ENCODE measurements at places on chromosomes 12 and 14. TPM values are rescaled to one million over a fixed set of nuclear protein-coding genes. Genes with fewer than 3 reads are reported as not detected.

- no peak for DNase-seq
Measured at GRCh38 chr14:24162093-24162492, 1.0 kb downstream of the IRF9 start.

- no peak for DNase-seq
Measured at GRCh38 chr14:89728964-89729363, 225.6 kb downstream of the EFCAB11 start.

DNA sequence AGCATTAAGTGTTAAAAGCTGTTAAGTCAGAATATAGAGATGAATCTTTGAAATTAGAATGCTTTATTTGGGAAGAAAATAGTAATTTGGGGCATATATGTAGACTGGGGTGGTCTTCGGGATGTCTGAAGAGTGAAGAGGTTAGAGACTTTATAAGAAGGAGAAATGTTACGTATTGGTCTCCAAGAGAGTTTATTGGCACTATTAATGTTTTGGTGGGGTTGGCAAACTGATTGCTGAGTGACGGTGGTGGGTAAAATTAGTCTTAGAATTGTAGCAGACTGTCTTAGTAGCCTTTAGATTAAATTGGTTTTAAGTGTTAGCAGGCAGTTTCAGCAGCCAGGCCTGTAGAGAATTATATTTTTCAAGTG, 4.9 kb upstream of the ATP23 start:
- no peak for DNase-seq

The KICS2 gene
- total RNA-seq, result 7.6 TPM
